ENCODE measurements at places on chromosomes 7 and 10.

- no peak for DNase-seq
Observed at GRCh38 chr10:43674553-43675210, 26.0 kb upstream of the ZNF32 start.

DNA sequence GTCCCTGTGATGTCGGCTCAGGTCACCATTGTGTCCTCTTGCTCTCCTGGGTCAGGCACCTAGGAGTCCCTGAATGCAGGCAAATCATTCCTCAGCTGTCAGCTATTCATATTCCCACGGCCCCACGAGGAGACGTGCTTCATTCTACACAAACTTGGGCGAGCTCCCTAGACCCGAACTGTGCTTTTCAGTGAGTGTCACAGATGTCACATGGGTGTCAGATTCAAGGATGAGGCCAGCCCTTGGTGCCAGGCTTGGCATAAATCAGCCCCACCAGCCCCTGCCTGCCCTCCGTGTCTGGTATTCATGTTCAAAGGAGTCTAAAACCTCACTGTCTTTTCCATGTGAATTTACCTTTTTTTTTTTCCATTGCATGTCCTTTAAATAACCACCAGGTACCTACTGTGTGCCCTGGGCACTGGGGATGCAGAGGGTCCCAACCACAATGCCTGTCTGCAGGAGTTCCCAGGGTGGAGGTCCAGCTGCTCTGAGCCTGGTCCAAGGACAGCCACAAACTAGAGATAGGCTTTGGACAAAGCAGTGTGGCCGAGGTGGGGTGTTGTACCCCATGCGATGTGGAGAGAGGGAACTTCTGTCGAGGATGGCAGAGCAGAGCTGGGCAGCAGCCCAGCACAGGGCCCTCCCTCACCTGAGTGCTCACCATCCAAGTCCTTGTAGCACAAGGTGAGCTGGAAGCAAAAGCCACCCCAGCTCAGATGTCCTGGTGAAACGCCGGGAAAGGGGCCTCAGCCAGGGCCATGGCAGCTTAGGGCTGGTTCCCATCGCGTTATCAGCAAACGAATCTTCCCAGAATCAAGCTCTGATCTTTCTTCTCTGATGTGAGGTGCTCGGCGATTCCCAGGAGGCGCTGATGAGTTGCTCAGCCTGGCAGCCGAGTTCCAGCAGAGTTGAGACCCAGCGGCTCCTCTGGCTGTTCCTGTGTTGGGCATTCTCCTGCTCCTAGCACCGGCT is 611.9 kb downstream of the PTPRN2 start:
- DNase-seq, result no peak

- DNase-seq, result no peak
Observed at GRCh38 chr10:133458021-133458709, 4.4 kb downstream of the SCART1 start.

DNA sequence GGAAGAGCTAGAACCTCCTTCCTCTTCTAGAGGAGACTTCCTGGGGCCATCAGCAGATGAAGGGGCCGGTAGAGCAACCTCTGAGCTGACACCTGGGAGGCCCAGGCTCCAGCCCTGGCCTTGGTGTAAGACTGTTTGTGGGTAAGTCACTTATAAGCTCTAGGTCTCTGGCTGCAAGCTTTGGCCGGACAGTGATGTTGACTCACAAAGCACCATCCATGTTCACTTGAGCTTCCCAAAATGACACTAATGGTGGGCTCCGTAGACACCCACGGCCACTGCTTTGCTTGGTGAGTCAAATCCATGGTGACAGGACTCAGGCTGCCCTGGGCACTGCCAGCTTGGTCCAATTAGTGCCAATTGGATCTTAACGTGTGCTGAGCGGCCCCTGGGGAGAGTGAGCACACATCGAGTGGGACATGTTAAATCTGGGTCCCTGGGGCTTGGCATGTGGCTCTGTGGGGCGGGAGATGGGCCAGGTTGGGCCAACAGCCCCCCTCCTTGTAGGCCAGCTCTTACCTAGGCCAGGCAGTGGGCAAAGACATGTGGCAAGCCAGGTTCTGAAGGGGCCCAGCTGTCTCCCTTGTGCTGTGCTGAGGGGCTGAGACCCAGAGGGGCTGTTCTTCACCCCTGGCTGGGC is 16.7 kb downstream of the NEURL1 start:
- DNase-seq, result no peak

DNA sequence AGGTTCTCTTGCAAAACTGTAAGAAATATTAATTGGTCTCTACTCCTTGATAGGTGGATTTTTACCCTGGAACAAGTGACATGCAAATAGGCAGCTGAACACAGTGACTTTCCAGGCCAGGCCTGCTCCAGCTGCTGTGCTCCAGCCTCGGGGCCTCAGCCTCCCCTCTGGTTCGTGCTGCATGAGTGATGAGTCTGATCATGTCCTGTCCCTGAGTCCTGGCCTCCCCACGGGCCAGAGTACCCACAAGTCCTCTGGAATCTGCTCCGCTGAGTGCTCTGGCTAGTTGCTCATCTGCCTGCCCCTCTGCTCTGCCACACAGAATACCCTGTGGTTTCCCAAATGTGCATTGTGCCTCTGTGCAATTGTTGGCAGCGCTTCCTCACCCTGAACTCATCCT is 80.1 kb upstream of the PDZD8 start:
- no peak for DNase-seq

DNA sequence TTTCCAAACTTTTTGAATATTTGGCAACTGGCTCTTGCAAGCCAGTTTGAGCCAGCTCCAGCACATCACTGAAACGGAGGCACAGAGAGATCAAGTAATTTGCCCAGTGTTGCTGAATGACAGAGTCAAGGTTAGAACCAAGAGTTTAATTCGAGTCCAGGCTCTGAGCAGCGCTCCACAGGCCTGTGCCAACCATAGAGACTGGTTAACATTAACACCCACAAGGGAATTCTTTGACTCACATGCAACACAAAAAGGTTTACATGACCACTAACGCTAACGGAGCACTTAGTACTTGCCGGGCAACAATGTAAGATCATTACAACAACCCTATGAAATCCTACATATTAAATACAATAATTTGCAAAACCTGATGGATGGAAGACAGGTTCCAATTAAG is 1.5 kb downstream of the RGS10 start:
- no peak for DNase-seq

GRCh38 chr10:99534939-99535763 is 2.4 kb downstream of the NKX2-3 start:
- no peak for DNase-seq

- no peak for DNase-seq
Observed at GRCh38 chr10:5545778-5546710, 21.3 kb downstream of the CALML3 start.

DNA sequence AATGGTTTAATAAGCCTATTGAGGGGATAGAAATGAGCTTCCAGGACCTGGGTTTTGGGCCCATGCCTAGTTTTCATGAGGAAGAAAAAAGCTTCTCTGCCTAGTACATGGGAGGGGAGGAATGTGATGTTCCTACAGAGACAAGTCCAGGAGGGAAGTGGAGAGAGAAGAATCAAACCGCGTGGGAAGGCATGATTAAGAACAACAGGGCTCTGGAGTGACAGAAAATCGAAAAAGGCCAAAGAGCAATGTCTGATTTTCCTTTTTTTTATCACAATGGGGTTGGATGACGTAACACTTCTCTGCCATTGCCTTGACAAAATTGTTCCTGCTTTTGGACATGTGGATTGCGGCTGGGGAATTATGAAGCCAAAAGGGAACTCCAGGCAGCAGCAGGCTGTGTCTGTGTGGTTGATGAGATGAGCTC is 258.6 kb downstream of the CXCL12 start:
- no peak for DNase-seq

DNA sequence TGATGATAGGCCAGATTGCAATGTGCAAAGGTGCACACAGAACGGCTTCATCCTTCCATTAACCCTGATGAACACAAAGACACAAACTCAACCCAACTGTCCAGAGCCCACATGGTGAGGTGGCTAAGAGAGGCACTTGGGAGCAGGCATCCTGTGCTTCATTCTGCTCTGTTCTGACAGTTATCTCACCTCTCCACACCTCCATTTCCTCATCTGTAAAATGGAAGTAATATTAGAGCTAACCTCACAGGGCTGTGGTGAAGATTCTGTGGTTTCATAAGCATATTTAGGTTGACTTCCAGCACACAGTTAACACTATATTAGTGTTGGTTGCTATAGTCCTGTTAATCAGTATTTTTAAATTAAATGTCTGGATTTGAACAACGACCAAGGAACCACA is 126.3 kb downstream of the TAX1BP1 start:
- DNase-seq, result no peak

- DNase-seq, result peak; percentile 5
Observed at GRCh38 chr7:104272767-104273384, 55.5 kb upstream of the LHFPL3 start.

DNA sequence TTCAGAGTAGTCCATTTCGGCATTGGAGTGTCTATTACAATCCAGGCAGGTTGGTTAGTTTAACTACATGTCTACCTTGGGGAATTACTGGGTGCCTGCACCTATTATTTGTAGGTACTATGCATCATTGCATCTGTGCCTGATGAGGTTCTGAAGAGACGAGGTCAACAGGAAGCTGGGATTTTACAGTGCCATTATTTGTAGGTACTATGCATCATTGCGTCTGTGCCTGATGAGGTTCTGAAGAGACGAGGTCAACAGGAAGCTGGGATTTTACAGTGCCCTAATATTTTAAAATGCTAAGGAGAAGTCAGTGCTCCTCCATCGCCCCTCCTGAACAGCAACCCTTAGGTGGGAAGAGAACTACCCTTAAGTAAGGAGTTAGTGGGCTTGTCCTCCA is 41.7 kb downstream of the NPY start:
- DNase-seq, result no peak

DNA sequence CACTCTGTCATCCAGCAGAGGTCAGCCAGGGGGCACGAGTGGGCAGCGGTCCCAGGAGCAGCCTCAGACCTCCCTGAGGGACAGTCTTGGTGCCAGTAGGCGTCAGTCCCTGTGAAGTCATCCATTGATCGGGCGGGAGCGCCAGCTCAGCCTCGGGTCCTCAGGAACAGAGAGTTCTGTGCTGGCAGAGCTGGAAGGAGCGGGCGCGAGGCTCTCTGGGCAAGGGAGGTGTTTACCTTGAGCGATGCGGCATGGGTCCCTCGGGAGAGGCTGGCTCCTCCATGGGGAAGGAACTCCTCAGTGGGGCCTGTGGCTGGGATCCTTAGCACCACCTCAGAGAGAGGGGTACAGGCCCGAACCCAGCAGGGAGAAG is 101.1 kb upstream of the PPIF start:
- DNase-seq, result no peak

DNA sequence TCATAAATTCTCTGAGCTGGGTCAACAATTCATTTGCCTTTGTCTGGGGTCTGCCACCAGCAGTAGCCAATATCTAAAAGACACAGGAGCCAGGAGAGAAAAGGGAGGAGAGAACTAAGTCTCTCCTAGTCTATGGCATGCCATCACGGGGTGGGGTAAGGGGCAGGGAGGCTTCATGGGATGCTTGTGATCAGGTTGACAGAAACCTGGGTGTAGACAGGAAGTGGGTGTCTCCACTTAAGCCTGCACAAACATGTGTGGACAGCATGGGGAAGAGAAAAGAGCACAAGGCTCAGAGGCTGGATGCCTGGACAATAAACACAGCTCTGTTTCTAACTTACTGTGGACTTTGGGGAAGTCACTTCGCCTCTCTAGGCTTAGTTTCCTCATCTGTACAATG is 11.5 kb upstream of the C10orf53 start:
- DNase-seq, result no peak

GRCh38 chr10:30662814-30663213 is 33.3 kb upstream of the LYZL2 start:
- DNase-seq, result no peak

GRCh38 chr10:43594944-43595589 is 11.2 kb upstream of the ZNF485 start:
- DNase-seq, result no peak

DNA sequence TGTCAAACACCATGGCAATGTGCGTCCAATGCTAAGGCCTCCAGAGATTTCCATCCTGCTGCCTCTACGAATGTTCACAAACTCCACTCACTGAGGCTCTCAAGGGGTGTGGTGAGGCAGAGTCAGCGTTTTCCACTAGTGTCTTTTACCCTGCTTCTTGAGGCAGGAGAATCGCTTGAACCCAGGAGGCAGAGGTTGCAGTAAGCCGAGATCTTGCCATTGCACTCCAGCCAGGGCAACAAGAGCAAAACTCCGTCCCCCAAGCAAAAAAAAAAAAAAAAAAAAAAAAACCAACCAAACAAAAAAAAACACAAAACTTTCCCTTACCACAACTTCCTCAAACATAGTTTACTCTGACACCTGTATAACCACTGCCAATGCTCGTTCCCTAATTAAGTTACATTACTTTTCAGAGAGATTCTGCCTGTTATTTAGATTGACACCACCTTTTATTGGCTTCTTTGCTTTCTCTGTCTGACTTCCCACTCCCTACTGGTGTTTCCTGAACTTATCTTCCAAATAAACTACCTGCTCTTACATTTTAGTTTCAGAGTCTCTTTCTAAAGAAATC is 102.1 kb upstream of the ZNF746 start:
- no peak for DNase-seq

- no peak for DNase-seq
Observed at GRCh38 chr7:128383776-128384175, 22.3 kb upstream of the PRRT4 start.

GRCh38 chr10:79336739-79337138 is 10.5 kb upstream of the PPIF start:
- DNase-seq, result no peak

GRCh38 chr7:95104739-95105138 is 197.3 kb downstream of the PPP1R9A start:
- no peak for DNase-seq

DNA sequence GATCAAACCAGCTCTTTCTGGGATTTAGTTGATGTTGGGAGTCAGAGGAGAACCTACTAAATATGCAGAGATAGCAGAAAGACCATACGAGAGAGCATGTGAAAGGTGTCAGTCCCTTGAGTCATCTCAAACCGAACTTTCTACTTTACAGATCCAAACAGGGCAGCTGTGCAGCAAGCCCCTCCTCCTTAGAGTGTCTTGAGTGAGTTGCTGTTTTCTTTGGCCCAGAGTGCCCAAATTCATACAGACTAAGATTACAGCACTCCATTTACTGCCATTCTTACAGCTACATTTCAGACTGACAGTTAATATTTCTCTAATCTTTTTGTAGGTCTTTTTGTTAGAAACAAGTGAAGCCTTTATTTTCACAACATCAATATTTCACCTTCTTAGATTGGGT is 53.4 kb downstream of the NRCAM start:
- DNase-seq, result no peak

DNA sequence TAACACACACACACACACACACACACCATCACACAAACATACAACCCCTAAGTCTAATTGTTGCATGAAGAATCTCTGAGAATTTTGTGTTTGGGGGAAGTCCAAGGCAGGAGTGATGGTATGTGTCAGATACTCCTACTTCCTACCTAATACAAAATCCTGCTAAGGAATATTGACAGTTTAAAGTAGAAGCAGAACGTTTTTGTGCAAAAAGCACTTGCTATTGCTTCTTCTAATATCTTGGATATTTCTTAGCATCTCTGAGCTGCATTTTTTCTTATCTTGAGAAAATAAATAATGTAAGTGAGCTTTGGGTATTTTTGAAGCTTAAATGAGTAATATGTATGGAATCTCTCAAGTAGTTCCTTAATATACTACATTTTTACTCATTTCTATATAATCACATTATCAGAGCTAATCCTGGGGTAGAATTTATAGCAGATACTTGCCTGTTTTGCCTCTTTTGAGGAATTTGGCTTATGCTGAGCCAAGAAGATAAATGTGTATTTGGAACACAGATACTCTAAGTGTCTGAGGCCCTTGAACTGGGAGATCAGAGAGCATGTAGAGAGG is 212.3 kb downstream of the DKK1 start:
- no peak for DNase-seq

GRCh38 chr10:123781956-123782500 is 109.6 kb downstream of the CPXM2 start:
- DNase-seq, result no peak

GRCh38 chr7:101180130-101180755 is at the start of gene NAT16:
TSS of gene NAT16 (minus strand) at chr7:101180293. CDS start at chr7:101174807, 5,486 bp downstream.
- no peak for DNase-seq

Measured in NCI-H2107 (cell line).